ENCODE measurements at places on chromosomes 11 and 22.

GRCh38 chr22:38257181-38257580 is 15.6 kb downstream of the TMEM184B start:
- no peak for DNase-seq

DNA sequence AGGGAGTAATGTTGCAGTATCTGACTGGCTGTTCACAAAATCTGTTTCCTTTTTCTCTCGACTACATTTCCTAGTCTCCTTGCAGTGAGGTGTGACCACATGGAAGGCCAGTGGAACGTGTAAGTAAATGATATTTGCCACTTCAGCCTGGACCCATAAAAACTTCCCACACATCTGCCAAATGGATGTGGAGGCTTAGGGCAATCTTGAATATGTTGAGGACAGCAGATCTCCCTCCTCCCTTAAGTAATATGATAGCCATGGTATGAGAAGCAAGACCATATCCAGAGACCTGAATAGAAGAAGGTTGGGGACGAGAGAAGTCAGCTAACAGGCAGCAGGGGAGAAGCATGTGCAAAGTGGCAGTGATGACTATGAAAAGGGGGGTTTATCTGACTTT is 33.0 kb upstream of the C11orf87 start:
- no peak for DNase-seq

DNA sequence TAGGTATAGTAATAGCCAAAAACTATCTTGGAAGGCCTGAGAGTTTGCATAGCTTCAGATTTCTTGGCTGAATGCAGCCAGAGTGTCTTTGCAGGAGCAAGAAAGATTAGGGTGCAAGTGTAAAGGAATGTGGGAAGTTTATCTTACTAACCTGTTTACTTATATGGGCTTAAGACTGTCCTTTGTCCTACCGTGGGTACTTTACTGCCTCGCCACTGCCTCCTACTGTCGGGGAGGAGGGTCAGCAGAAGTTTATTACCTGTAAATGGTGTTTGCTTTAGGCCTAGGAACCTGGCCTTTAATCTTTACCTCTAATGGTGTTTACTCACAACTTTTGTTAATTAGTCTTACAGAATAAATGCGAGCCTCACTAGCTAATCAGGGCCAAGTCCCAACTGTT is 633.8 kb downstream of the DLG2 start:
- no peak for DNase-seq

- no peak for DNase-seq
Measured at GRCh38 chr11:29002816-29003215, 894.6 kb downstream of the METTL15 start.

DNA sequence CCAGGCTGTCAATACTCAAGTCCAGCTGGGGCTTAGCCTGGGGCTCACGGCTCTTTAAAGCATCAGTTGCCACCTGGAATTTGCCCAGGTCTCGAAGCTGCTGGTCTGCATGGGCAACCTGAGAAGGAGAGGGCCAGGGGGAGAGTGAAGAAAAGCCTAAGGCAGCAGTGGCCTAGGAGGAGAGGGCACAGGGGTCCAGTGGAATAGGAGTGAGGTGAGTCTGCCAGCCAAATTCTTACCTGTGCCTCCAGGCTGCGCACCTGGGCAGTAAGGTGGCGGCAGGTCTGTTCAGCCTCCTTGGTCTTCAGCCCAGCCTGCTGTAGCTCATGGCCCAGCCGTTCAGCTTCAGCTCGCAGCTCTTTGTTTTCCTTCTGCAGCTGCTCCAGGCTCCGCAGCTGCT is 10.0 kb downstream of the IL18BP start:
- no peak for DNase-seq

DNA sequence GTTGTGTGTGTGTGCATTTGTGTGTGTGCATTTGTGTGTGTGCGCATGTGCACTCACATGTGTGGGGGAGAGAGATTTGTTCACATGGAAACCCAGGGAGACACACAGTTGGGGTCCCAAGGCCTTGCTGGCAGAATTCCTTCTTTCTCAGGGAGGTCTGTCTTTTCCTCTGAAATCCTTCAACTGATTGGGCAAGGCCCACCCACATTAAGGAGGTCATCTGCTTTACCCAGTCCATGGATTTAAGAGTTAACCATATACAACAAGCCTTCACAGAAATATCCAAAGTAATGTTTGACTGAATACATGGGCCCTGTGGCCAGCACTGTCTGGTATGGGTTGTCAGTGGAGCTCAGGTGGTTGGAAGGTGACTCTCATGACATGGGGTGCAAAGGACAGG is 641.4 kb downstream of the BRD1 start:
- DNase-seq = no peak

- DNase-seq = no peak
Measured at GRCh38 chr11:43567396-43567975, 113.1 kb upstream of the HSD17B12 start.

GRCh38 chr11:85096939-85097338 is 530.2 kb downstream of the DLG2 start:
- no peak for DNase-seq

DNA sequence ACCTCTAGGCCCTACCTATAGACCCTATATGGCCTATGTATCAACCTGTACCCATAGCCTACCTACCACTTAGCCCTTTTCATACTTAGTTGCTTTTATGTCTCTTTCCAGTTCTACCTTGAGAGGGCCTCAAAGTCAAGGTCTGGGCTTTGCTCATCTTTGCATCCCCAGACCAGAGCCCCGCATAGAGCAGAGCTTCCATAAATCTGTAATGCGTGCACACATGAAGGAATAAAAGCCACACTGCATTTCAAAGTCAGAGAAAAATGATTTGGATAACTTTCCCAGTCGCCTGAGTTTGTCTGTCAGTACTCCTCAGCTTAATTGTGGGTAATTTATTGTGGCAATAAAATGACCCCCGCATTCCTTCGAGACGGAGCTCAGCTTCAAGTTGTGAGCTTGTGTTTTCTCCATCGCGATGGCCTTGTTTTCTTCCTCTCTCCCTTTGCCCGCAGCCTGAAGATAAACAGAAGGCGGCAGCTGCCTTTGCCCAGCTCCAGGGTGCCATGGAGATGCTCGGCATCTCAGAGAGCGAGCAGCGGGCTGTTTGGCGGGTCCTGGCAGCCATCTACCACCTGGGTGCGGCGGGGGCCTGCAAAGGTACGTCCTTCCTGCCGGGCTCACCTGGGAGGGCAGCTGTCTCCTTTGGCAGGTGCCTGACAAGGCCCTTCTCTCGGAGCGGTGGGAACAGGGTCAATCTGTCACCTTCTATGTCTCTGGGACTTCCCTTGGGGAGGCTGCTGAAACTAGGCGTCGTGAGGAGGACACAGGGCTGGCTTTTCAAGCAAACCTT is 55.7 kb downstream of the MYO18B start:
- no peak for DNase-seq

- no peak for DNase-seq
Measured at GRCh38 chr11:69301081-69301454, 7.1 kb downstream of the MYEOV start.

DNA sequence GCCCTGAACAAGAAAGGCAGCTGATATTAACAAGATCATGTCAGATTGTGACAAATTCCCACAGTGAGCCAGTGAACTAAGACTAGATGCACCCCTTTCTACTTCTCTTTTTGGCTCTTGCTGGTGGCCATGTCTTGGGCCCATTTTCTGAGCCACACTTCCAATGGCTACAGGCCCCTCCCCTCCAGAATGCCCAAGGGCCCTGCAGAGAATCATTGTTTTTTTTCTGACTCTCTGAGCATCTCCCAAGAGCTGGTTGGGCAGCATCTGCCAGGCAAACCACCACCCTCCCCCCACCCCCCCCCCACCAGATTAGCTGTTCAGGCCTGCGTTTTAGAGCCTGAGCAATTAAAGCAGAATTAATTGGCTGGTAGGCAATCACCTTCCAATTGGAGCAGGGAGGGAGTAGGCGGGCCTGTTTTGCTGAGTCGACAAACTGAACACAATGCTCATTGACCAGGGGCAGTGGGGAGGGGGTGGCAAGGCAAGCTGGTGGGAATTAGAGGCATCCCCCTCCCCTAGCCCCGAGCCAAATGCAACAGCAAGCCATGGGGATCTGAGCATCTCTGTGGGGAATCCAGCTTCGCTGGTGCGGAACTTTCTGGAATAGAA is 541.4 kb downstream of the MN1 start:
- DNase-seq = no peak

GRCh38 chr11:114571712-114572111 is 12.0 kb upstream of the NXPE1 start:
- no peak for DNase-seq

- no peak for DNase-seq
Measured at GRCh38 chr11:64331569-64332371, 8.2 kb upstream of the CCDC88B start.

GRCh38 chr11:47773882-47774281 is 6.7 kb upstream of the FNBP4 start:
- DNase-seq = no peak

- no peak for DNase-seq
Measured at GRCh38 chr11:126864934-126865333, 135.6 kb downstream of the KIRREL3 start.

GRCh38 chr11:43404836-43405479 is 46.2 kb downstream of the TTC17 start:
- DNase-seq = no peak

- DNase-seq = no peak
Measured at GRCh38 chr22:44918166-44918924, 91.5 kb downstream of the PHF21B start.

DNA sequence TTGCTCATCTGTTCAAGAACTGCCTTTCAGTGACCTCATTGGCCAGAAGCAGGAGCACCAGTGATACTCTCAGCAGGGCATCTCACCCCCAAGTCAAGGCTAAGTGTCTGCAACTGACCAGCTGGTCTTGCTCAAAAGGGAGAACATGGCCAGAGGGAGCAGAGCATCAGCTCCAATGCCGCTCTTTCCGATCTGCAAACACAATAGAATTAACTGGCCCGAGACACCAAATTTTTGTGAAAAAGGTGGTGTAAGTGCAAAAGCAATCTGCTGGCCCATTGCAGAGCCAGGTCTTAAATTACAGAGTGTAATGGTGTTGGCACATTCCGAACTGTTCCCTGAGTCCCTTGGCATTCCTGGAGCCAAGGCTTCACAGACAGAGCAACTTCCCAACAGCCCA is 97.0 kb downstream of the PKNOX2 start:
- no peak for DNase-seq

GRCh38 chr11:118276422-118276821 is 12.3 kb upstream of the MPZL2 start:
- DNase-seq = no peak

DNA sequence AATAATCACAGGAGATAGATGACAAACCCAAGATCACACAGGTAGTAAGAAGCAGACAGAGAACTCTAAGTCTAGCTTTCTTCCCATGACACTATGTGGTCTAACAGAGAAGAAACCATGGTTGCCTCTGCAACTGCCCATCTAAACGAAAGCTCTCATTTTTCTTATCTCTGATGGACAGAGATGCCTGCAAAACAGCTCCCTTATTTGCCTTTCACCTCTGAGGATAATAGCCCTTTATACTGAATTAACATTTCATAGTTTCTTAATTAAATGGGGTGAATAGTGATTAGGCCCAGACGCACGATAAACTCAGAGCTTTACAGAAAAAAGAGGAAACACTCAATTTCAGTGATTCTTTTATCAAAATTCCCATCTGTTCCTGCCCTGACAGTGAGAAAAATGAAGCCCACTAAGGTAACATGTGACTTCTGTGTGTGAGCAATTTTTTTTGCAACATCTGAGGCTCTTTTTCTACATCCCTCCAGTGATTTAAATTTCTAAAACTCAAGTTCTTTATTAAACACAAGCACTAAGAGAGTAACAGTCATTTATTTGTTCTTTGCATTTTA is 24.6 kb downstream of the OR2AG2 start:
- DNase-seq = no peak

DNA sequence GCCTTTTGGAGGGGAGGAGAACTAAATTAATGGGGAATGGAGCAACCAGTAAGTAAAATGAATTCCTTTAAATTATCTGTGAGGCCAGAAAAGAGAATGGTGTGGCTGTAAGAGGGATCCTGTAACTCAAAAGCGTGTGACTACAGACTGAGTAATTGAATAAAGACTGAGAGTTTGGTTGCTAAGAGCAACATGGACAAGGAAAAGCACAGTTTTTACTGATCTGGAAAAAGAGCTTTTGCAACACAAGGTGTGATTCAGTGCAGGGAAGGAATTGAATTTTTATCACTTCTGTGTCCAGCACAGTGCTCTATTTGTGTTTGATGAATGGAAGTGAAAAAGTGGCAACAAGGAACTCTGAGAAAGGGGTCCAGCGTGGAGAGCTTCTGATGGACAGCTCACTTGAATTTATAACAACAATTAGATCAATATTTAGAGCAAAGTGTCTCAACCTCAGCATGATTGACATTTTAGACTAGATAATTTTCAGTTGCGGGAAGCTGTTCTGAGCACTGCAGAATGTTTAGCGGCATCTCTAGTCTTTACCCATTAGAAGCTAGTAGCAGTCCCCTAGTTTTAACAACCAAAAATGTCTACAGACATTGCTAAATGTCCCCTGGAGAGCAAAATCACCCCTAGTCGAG is 202.8 kb upstream of the BDNF start:
- no peak for DNase-seq

- no peak for DNase-seq
Measured at GRCh38 chr22:46625113-46625842, 5.1 kb downstream of the GRAMD4 start.

DNA sequence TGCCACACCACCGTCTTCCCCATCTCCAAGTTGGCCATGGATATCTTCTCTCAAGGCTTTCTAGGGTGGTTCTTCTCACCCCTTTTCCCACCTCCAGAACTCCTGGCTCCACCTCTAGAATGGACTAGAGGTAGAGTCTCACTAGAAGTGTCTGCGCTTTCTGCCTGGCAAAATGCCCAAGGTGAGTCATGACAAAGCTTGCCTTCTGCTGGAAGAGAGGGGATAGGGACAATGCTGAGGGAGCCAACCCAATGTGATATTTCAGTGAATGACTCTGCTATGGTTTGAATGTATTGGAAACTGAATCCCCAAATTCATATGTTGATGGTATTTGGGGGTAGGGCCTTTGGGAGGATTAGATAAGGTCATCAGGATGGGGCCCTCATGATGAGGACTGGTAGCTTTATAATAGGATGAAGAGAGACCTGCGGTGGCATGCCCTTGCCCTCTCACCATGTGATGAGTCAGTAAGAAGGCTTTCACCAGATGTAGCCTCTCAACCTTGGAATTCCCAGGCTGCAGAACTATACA is 4.1 kb upstream of the CD82 start:
- DNase-seq = no peak

DNA sequence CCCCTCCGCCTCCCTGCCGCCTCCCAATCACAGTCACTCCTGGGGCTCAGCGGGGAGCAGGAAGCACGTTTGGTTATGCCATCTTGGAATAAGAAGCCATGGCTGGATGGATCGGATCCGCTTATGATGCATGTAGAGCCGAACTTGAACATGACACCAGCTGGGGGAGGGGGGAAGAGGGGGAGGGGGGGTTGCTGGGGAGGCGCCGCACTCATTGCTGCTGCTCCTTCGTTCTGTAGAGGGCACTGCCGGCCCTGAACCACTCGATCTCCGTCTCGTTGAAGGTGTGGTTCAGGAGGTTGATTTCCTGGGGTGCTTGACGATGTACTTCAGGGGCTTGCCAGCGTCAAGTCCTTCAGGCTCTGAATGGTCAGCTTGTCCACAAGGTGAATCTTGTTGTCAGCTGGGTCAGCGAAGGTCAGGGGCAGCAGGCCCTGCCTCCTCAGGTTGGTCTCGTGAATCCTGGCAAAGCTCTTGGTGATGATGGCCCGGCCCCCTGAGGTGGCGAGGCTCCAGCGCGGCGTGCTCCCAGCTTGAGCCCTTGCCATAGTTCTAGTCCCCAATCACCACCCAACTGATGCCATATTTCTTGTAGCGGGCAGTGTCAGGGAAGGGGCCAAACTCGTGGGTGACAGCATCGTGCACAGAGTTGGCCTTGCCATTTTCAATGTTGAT is 476.9 kb upstream of the ISX start:
- DNase-seq = no peak

GRCh38 chr22:49247194-49247924 is 580.3 kb downstream of the BRD1 start:
- no peak for DNase-seq

- no peak for DNase-seq
Measured at GRCh38 chr11:69859275-69859934, 40.2 kb upstream of the FGF3 start.

Measured in neural crest cell (in vitro differentiated cells).